CD4-positive, alpha-beta T cell treated with Interleukin-1 beta for 1 hour (primary cell): ENCODE measurements at places on chromosomes 2 and 18.

DNA sequence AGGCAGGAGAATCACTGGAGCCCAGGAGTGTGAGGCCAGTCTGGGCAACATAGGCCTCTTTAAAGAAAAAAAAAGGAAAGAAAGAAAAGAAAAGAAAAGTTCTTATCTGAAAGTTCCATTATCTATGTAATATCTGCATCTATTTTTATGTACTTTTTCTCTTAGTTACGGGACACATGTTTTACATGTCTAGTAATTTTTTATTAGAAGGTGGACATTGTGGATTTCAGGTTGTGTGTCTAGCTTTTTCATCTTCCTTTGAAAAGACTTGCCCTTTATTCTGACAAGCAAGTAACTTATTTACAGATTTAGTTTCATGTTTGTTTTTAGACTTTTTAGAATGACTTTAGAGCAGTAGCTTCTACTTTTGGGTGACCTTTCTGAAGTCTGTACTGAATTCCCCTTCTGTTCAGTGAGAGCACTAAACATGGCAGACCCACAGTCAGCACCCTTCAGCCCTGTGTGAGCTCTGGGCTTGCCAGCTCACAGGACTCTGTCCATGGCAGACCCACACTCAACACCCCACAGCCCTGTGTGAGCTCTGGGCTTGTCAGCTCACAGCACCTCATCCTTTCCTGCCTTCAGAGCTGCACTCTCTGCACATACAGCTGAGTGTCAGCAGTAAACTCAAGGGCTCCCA, 17.5 kb downstream of the TRAPPC12 start:
- no peak for DNase-seq

- DNase-seq: no peak
These were observed 76.2 kb downstream of the MAP3K20 start for GRCh38 chr2:173151671-173152401.

DNA sequence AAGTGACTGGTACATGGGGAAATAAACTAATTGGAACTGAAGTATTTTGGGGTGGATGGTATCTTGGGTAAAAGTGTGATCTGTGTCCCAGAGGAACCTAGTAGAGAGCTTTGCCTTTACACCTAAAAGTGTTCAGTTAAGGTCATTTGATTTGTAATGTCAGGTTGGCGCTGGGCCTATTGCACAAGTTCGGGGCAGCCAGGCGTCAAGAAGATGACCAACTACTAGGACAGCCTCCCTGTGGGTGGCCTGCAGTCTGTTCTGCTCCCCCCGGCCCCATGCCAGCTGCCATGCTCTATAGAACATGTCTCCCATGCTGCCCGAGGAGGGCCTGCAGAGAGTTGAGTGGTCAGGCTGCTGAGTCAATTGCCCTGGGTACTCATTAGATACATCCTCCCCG, 10.1 kb downstream of the RRM2 start:
- no peak for DNase-seq

DNA sequence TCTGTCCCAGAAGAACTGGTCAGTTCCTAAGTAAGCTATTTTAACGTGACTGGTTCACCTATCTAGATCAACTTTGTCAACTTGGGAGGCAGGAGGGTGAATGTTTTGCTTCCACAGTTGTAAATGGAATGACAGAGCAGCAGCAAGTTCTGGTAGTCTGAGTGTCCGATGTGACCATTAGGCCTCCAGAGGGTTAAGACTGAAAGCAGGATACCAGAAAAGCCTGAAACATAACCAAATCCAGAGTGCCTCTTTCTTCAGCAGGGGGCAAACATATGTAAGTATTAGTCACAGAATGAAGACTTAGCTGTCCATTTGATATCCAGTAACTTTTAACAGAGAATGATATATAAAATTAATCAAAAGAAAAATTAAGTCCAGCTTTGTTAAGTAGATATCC, 9.2 kb downstream of the HOXD3 start:
- no peak for DNase-seq

DNA sequence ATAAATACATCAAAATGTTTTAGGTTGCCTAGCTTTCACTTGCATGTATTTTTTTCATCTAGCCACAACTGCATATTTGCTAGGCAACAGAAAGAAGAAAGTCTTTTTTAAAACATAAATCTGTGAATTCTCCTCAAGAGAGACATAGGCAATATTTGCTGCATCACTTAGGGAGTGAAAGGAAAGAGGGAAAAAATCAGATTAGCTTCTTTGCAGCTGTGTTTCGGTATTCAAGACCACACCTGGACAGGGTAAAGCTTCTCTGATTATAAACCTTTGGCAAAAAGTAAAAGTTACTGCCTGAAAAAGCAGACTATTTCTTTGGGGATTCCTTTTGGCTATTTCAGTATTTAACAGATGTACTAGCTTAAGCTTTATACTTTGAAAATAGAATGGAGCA, 280.9 kb upstream of the ZSWIM2 start:
- DNase-seq: no peak

DNA sequence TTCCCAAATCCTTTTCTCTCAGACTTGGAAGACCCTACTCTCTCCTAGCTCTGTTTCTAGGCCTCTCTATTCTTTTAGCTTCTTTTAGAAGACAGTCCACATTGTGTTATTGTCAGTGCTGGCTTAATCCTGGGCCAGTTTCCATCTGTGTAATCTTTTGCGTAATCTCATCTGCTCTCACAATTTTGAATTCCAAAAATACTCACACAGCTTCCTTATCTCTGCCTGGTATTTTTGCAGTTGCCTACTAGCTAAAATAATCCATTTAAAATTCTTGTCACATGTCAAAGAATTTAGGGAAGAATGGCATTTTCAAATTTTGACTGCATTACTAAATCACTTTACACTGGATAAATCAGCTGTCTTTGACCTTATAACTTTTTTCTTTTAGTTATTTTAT, 200.6 kb upstream of the MEX3C start:
- no peak for DNase-seq

GRCh38 chr18:7521226-7521856, 45.8 kb upstream of the PTPRM start:
- DNase-seq: no peak

DNA sequence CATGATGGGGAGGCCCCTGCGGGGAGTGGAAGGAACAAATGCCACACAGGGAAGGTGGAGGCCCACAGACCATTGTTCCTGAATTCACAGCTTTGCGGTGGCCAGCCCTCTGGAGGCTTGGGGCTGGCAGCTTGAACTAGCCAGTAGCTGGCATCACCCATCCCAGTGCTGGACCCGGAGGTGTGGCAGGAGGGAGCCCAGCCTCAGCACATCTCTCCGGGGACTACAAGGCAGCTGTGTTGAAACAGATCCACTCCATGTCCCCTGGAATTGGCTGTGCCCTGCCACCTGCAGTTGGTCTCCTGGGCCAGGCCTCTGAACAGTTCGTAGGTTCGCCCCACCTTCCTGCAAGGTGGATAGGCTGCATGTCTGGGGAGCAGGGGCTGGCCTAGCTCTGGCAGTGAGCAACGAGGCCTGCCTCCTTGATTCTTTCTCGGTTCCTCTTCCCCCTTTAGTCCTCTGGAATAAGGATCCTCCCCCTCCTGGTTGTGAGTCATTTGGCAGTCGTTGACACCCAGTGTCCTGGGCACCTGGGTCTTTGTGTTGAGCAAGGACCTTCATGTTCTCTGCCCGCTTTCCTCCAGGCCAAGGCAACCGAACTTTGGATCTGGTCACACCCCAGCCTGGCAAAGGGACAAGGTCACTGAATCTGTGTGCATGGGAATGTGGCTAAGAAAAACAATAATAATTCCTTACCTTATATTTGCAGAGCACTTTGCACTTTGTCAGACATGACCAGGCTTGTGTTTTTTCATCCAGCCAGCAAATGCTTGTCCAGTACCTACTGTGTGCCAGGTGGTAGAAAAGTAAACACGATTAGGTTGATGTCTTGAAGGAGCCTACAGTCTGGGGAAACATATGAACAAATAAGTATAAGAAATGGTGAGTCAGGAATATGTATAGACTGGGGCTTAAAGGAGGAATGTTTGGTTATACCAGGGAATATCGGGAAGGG, 55.0 kb upstream of the MCFD2 start:
- DNase-seq: peak; percentile 64

GRCh38 chr2:135742325-135742757, 686 bp downstream of the UBXN4 start:
- DNase-seq: peak; percentile 61

DNA sequence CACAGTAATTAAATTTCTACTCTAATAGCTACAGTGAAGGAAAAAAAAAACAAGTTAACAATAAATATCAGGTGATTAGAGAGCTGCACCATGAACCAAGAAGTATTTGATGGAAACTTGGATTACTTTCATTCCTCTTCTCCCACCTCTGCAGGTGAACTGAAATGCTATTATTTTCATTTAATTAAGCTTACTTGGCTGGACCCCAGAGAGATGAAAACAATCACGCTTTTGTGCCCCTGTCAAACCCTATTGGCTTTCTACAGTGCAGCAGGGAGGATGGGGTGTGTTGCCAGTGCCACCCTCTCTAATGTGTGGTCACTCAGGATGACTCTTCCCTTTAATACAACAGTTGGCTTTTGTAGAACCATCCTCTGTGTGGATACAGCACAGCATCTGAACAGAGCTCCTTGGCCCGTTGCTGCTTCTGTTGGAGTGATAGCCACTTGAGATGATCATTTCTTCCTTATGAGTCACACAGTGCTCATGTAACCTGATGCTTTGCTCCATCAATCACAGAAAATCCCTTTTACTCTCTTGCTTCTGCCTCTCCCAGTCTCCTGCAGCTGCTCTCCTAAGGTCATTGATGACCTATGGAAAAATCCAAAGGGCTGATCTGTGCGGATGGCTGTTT, 5.5 kb upstream of the ARL4C start:
- DNase-seq: no peak

DNA sequence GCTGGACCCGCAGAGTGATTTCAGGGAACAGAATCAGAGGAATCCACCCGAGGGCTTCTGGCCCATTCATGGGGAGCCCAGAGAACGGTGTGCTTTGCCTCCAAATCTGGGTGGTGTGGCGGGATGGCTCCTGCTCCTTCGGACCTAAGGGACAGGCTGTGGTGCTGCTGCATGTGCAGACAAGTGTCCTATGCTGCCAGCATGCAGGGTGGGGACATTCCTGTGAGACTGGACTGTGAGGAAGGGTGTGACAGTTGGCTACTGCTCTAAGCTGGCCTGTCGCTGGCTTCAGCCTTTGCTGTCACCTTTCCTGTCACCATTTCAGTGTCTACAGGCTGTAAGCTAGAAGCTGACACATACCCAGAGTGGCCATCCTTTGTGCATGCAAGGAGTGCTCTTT, 2.9 kb upstream of the SLC4A3 start:
- no peak for DNase-seq

DNA sequence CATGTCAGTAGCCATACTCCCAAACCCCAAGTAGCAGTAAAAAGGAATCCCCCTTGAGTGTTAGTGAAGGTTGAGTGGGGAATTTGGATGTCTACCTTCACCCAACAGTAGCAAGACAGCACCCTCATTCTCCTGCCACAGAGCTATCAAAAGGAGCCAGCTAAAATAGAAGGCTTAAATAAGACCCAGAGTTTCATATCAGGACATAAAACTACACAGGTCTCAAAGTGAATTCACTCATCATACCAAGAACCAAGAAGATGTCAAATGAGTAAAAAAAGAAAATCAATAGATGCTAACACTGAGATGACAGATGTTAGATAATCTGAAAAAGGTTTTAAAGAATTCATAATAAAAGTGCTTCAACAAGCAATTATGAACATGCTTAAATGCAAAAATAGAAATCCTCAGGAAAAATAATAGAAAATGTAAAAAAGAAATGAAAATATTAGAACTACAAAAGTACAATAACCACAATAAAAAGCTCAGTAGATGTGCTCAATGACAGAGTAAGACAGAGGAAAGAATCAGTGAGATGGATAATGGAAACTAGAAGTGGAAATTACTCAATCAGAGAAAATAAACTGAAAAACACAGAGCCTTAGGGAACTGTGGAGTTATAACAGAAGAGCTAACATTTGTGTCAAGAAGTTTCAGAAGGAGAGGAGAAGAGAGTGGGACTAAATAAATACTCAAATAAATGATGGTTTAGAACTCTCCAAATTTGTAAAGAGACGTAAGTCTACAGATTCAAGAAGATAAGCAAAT, 90.5 kb downstream of the EDAR start:
- no peak for DNase-seq

DNA sequence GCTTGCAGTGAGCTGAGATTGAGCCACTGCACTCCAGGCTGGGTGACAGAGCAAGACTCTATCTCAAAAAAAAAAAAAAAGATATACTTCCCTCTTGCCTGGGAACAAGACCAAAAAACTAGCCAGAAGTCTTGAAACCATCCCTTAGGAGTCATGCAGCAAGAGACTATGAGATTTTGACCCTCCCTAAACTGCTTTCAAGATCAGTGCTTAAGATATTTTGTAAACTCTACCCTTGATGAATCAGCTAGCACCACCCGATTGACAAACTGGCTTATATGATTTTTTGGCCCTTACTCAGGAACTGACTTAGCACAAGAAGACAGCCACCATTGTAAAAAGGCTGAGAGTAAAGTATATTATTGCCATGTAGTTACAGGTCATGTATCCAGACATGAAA, 3.8 kb downstream of the SULT1C3 start:
- no peak for DNase-seq

DNA sequence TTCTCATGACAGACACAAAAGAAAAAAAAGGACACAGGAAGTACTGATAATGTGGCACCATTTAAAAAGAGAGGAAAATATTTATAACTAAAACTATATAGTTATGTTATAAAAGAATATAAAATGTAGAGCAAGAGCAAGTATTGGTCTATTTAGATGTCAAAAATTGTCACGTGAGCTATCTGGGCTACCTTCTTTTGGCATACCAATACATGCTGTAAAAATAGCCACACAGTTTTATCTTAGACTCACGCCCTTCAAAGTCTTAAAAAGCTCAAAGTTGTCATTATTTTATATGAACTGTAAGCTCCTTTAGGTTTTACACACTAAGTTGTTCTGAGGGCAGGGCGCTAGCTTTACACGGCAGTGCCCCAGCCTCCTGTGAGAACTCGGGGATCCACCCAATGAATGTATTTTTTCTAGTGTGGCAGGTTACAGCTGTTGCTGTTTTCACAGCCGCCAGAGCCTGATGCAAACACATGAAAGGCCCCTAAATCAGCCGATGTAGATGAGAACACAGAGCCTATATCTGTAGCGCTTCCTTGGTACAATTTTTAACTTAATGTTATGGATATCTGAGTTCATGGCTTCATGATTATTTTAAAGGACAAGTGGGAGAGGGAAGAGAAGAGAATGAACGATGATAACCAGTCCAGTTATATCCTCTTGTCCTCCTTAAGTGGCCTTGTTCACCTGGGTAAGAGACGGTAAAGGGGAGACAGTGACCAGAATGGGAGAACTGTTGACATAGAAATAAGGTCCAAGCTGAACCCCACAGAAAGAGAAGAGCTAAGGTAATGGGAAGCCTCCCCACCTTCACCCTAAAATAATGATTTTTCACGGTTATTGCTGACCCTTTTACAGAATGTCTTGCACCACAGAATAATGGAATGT, 130.8 kb downstream of the CACNB4 start:
- DNase-seq: no peak

- DNase-seq: no peak
These were observed 62.7 kb downstream of the MEIS1 start for GRCh38 chr2:66497431-66498288.

DNA sequence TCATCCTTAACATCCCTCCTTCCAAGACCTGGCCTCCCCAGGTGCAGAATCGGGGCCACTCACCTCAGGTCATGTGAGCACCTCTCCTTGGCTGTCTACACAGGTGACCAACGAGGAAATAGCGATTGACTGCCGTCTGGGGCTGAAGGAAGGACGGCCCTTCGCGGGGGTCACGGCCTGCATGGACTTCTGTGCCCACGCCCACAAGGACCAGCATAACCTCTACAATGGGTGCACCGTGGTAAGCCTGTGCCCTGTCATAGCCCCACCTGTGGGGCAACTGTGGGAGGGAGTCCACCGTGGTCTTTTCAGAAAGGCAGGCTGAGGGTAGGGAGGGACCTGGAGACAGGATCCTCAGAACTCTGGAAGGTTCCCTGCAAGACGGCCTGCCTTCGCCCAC, 54.3 kb downstream of the BOLA3 start:
- DNase-seq: no peak
